ENCODE measurements at places on chromosomes 1 and 21. TPM values are rescaled to one million over a fixed set of nuclear protein-coding genes. Genes with fewer than 3 reads are reported as not detected.
A peak's percentile ranks its signal among the peaks of the same experiment; 100 is the strongest.

The PTGER3 gene
- 0.11 TPM for total RNA-seq

DNA sequence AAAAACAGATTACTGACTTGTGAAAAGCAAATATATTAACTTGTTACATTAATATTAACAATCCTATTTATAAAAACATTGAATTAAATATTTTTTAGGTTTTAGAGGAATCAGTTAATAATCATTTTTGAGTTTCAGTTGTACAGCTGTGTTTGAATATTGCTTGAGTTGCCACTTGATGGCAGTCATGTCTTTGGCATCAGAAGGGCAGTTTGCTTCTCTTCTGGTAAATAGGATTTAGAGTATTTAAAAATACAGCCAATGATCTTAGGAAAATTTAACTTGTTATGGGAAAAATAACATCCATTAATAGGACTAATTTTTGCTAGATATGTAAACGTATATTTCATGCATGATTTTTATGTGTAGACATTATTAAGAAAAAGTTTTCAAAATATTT lies 234.1 kb downstream of the NCAM2 start:
- H3K27ac ChIP-seq, result no peak overlapping the region
- H3K36me3 ChIP-seq, result no peaks in the 10 kb centered on the region
- H3K4me3 ChIP-seq, result no peak overlapping the region
- no peaks in the 10 kb centered on the region for H3K27me3 ChIP-seq

- peaks cover 22% of the 10 kb centered on the region for H3K4me1 ChIP-seq
- peak overlapping the region; percentile 65 for H3K27ac ChIP-seq
- DNase-seq, result peak; percentile 73
- peak overlapping the region; percentile 72 for H3K4me3 ChIP-seq
- no peaks in the 10 kb centered on the region for H3K27me3 ChIP-seq
- no peaks in the 10 kb centered on the region for H3K36me3 ChIP-seq
Measured at GRCh38 chr1:16235944-16236510, 956 bp downstream of the CPLANE2 start.

The NOTCH2NLA gene
- 93.9 TPM for total RNA-seq

GRCh38 chr1:172177849-172178248 lies 242.6 kb upstream of the C1orf105 start:
- H3K4me3 ChIP-seq, result no peak overlapping the region
- H3K27ac ChIP-seq, result no peak overlapping the region
- no peaks in the 10 kb centered on the region for H3K27me3 ChIP-seq
- no peaks in the 10 kb centered on the region for H3K36me3 ChIP-seq

- H3K27ac ChIP-seq, result no peak overlapping the region
- H3K27me3 ChIP-seq, result peaks cover 38% of the 10 kb centered on the region
- H3K36me3 ChIP-seq, result no peaks in the 10 kb centered on the region
- no peak for DNase-seq
- no peaks in the 10 kb centered on the region for H3K4me1 ChIP-seq
- no peak overlapping the region for H3K4me3 ChIP-seq
Measured at GRCh38 chr1:110506541-110506940, 12.4 kb downstream of the KCNA10 start.

DNA sequence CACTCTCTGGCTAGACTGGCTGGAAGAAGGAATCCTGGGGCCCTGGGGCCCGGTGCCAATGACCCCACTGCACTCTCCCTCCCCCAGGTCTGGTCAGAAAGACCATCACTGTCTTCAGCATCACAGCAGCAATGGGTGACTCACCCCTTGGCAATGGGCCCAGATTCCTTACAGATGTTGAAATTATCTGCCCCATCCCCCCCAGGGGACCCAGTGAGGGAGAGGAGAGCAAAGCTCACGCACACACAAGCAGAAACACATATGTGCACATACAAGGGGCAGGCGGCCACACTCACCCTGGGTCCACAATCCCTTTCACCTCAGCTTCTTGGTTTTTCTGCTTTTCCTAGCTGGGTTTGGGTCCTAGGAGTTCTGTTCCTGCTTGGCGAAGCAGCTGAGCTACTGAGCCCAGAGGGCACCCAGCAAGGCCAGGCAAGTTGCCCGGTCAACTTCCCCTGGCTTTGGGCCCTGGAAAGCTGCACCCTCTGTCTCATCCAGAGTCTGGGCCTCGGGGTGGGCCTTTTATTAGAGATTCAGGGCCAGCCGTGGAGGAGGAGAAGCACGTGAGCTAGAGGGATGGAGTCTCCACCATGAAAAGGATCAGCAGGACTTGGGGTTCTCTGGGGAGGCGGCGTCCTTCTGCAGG lies 2.6 kb downstream of the COL16A1 start:
- H3K4me1 ChIP-seq, result peaks cover 46% of the 10 kb centered on the region
- H3K27me3 ChIP-seq, result no peaks in the 10 kb centered on the region
- DNase-seq, result peak; percentile 96
- peak overlapping the region; percentile 60 for H3K27ac ChIP-seq
- H3K36me3 ChIP-seq, result no peaks in the 10 kb centered on the region
- no peak overlapping the region for H3K4me3 ChIP-seq

The UMODL1 gene
- total RNA-seq, result not detected

DNA sequence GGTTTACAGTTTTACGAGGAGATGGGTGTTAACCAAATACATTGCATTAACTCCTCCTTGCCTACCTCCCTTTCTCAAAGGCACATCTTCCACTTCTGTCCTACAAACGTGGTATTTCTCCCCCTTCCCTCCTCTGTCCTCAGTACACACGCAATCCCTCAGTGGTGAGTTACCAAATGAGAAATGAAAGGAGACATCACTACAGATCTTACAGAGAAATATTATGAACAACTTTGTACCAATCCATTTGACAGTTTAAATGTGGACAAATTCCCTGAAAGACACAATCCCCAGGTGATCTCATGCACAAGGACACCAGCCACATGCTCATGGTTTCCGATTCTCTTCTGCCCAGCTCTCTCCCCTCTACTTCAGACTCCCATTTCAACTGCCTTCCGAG lies 6.4 kb downstream of the LACTBL1 start:
- H3K4me1 ChIP-seq, result peaks cover 1% of the 10 kb centered on the region
- no peak overlapping the region for H3K4me3 ChIP-seq
- H3K36me3 ChIP-seq, result no peaks in the 10 kb centered on the region
- H3K27ac ChIP-seq, result no peak overlapping the region
- no peaks in the 10 kb centered on the region for H3K27me3 ChIP-seq

The B4GALT2 gene
- 103 TPM for total RNA-seq

The COL18A1 gene
- total RNA-seq, result 85.5 TPM

GRCh38 chr1:8097077-8097799 lies 71.1 kb upstream of the ERRFI1 start:
- H3K4me1 ChIP-seq, result peaks cover 50% of the 10 kb centered on the region
- no peaks in the 10 kb centered on the region for H3K36me3 ChIP-seq
- no peaks in the 10 kb centered on the region for H3K27me3 ChIP-seq

DNA sequence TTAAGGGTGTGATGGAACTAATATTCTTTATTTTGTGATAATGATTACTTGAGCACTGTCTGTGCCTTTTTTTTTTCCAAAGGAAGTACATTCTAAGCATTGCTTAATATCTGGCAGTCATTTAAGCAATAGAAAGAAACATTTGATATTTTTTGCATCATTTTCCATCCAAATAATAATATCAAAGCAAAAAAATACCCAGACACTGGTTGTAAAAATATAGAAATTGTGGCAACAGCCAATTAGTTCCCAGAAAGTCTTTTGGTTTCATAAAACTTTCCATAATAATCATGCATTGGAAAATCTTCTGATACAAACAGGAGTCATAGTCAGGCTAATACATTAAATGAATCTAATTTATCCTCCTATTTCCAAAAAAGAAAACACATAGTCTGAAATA lies 629.3 kb upstream of the ADAMTS5 start:
- no peaks in the 10 kb centered on the region for H3K36me3 ChIP-seq
- H3K27me3 ChIP-seq, result no peaks in the 10 kb centered on the region
- DNase-seq, result no peak
- H3K27ac ChIP-seq, result no peak overlapping the region
- H3K4me1 ChIP-seq, result no peaks in the 10 kb centered on the region

DNA sequence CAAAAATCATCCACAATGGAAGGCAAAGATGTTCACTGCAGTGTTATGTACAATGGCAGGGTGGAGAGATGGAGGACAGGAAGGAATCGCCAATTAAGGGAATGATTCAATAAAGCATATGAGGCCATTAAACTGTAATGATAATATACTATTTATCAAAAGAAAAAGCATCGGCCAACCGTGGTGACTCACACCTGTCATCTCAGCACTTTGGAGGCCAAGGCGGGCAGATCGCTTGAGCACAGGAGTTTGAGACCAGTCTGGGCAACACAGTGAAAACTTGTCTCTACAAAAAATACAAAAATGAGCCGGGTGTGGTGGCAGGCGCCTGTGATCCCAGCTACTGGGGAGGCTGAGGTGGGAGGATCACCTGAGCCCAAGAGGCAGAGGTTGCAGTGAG lies 89.1 kb downstream of the SSBP3 start:
- H3K4me1 ChIP-seq, result no peaks in the 10 kb centered on the region
- H3K36me3 ChIP-seq, result no peaks in the 10 kb centered on the region
- no peak overlapping the region for H3K4me3 ChIP-seq

The TAGLN2 gene
- total RNA-seq, result 1,281 TPM

- H3K4me3 ChIP-seq, result no peak overlapping the region
- no peaks in the 10 kb centered on the region for H3K4me1 ChIP-seq
- DNase-seq, result no peak
- H3K27ac ChIP-seq, result no peak overlapping the region
- H3K36me3 ChIP-seq, result no peaks in the 10 kb centered on the region
Measured at GRCh38 chr1:63753591-63753990, 20.2 kb upstream of the ROR1 start.

DNA sequence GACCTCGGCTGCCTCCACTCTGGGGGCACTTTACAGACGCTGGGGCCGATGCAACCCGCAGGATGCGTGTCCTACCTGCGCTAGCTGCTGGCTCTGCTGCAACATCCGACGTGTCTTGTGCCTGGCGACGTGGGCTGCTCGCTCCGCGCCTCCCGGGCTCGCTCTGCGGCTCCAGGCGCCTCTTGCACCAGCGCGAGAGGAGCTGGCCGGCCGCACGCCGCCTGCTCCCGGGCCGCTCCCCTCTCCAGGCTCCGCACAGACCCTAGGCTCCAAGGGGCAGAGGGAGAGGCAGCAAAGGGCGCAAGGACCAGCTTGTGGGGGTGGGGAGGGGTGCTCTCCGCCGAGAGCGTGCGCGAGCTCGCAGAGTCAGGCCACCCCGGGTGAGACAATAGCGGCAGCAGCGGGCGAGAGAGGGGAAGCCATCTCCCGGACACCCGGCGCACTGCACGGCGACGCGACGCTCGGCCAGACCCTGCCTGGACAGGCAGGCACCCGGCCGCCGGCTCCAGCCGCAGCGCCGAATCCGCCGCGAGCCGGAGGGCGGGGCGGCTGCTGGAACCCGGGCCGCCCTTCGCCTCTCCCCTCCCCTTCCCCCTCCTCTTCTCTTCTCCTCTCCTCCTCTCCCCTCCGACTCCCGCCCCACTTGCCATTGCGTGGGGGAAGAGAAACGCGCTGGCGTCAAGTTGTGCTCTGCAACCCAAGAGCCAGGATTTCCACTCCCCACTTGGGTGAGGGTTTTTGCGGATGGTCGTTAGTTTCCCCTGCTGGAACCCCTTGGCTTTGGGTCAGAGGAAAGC lies at the start of gene PIK3C2B:
TSS of gene PIK3C2B (minus strand) at position 525 of the 797 bp plus-strand sequence. CDS start 25,003 bp downstream, outside the sequence.
- peak; percentile 94 for DNase-seq
- H3K27ac ChIP-seq, result peak within 1 kb of the TSS; percentile 68
- peaks cover 30% of the 10 kb centered on the region for H3K4me1 ChIP-seq

DNA sequence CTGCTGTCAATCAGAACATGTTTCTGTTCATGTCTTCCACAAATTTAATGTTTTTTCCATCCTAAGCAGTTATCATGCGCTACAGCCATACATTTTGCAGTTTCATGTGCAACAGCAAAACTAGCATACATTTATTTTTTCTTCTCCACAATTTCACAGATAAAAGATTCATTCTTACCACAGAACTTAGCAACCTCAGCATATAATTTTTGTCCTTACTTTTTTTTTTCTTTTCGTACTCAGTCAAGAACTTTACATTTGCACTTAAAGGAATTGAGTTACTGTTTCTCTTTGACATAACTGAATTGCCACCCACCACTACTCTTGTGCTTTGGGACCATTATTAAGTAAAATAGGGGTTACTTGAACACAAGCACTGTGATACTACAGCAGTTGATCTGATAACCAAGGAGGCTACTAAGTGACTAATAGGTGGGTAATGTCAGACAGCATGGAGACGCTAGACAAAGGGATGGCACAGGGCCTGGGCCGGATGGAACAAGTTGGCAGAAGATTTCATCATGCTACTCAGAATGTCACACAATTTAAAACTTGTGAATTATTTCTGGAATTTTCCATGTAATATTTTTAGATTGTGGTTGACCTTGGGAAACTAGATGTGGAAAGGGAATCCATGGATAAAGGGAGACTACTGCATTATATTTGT lies 50.2 kb upstream of the LHX8 start:
- H3K4me3 ChIP-seq, result no peak overlapping the region
- H3K4me1 ChIP-seq, result no peaks in the 10 kb centered on the region
- peaks cover 7% of the 10 kb centered on the region for H3K27me3 ChIP-seq
- DNase-seq, result no peak
- H3K27ac ChIP-seq, result no peak overlapping the region

The INTS3 gene
- 46.5 TPM for total RNA-seq

DNA sequence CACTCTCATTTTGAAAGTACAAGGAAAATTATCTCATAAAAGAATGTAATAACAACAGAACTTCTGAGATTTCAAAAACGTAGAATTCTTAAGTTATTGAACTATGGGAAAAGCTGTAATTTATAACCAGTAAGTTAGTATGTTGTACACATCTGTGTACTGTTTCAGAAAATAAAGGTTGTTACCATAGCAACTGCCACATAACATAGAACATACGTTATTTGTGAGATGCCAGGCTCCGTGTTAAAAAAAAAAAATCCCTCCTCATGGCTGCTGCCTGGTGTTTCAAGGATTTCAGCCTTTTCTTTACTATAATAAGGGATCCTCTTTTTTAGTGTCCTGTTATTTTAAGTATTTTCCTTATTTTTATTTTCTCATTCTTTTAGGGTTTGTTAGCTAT lies 79.5 kb downstream of the RWDD3 start:
- no peak overlapping the region for H3K27ac ChIP-seq
- no peak overlapping the region for H3K4me3 ChIP-seq
- no peaks in the 10 kb centered on the region for H3K36me3 ChIP-seq
- H3K4me1 ChIP-seq, result no peaks in the 10 kb centered on the region
- H3K27me3 ChIP-seq, result peaks cover 53% of the 10 kb centered on the region

- no peak overlapping the region for H3K4me3 ChIP-seq
- H3K4me1 ChIP-seq, result no peaks in the 10 kb centered on the region
- H3K27me3 ChIP-seq, result no peaks in the 10 kb centered on the region
Measured at GRCh38 chr1:55931081-55931940, 648.1 kb downstream of the PLPP3 start.

DNA sequence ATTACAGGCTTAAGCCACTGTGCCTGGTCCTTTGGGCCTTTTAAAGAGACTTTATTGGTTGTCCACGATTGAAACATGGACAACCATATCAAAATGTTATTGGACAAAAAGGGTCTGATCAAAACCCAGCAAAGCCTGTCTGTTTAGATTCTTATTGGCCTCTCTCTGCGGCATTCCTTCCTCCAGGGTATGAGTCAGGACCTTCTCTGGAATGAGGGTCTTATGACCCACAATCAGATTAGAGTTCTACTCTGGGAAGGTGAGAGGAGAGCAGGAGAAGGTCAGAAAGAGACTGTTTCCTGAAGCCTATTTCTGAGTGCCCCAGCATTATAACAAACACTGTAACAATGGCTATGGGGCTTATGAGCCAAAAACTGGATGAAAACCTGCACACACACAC lies 7.9 kb downstream of the LURAP1 start:
- no peak for DNase-seq
- no peaks in the 10 kb centered on the region for H3K36me3 ChIP-seq
- no peak overlapping the region for H3K4me3 ChIP-seq
- H3K4me1 ChIP-seq, result no peaks in the 10 kb centered on the region

The RBM11 gene
- 2.1 TPM for total RNA-seq

The LEMD1 gene
- total RNA-seq, result 4.0 TPM

The TTC34 gene
- total RNA-seq, result 1.2 TPM

The EFNA1 gene
- 49.9 TPM for total RNA-seq

The LCE1B gene
- not detected for total RNA-seq
